Hindlimb muscle (tissue), 1 donor: ENCODE measurements at places on chromosomes 3 and 15.

- DNase-seq = no peak
Measured at GRCh38 chr3:170044271-170044670, 6.5 kb downstream of the GPR160 start.

- no peak for DNase-seq
Measured at GRCh38 chr15:68311859-68312557, 34.5 kb downstream of the FEM1B start.

DNA sequence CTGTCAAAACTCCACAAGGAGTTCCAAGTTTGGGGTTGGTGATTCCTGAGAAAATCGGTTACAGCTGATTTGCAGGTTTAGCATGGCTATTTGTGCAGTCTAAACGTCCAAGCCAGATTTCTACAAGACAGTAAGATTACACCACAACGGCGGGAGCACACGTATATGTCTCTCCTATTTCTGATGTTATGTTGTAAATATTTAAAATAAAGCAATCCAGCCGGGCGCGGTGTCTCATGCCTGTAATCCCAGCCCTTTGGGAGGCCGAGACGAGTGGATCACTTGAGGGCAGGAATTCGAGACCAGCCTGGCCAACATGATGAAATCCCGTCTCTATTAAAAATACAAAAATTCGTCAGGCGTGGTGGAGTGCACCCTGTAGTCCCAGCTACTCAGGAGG, 106.8 kb upstream of the IGF1R start:
- no peak for DNase-seq

- DNase-seq = no peak
Measured at GRCh38 chr3:132550579-132551305, 46.3 kb upstream of the ACKR4 start.

GRCh38 chr3:171829841-171830517, 13.2 kb upstream of the TMEM212 start:
- peak; percentile 77 for DNase-seq

DNA sequence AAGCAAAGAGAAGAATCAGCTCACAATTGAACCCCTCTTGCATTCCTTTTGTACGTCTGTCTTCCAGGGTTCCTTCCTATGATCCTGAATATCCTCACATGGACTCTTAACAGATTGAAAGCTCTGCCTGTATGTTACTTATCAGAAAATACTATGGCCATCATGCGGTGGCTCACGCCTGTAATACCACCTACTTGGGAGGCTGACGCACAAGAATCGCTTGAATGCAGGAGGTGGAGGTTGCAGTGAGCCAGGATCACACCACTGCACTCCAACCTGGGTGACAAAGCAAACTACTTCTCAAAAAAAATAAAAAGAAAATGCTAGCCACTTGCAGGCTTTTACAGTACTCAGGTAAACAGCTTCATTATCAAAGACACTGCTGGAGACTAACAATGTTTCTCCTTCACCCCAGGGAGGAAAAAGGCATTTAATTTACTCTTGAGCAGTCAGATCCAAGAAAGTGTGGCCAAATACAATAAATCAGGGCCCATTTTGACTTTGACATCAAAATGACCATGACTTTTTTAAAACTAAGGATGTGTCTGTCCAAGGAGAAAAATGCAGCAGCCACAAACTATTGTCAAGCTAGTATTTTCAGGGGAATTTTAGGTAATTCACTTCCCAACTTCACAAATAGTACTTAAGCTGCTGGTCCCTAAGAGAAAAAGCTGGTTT, 27.3 kb downstream of the NPTN start:
- no peak for DNase-seq

DNA sequence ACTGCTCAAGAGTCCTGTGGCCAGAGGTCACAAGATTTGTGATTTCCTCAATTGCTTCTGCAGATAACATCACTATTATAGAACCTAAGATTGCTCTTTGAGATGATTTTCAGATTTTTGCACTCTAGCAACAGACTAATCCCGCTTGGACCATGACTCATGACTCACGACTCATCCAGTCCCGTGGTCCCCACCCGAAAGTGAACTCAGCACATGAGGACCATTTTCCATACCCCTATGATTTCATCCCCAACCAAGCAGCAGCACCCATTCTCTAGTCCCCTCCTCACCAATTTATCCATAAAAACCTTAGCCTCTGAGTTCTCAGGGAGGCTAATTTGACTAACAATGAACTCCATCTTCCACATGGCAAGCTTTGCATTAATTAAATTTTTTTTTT, 106.3 kb upstream of the ALCAM start:
- no peak for DNase-seq

- no peak for DNase-seq
Measured at GRCh38 chr3:156981005-156981404, 154.9 kb downstream of the LEKR1 start.

GRCh38 chr3:127096256-127097071, 96.5 kb upstream of the PRR23E start:
- no peak for DNase-seq

DNA sequence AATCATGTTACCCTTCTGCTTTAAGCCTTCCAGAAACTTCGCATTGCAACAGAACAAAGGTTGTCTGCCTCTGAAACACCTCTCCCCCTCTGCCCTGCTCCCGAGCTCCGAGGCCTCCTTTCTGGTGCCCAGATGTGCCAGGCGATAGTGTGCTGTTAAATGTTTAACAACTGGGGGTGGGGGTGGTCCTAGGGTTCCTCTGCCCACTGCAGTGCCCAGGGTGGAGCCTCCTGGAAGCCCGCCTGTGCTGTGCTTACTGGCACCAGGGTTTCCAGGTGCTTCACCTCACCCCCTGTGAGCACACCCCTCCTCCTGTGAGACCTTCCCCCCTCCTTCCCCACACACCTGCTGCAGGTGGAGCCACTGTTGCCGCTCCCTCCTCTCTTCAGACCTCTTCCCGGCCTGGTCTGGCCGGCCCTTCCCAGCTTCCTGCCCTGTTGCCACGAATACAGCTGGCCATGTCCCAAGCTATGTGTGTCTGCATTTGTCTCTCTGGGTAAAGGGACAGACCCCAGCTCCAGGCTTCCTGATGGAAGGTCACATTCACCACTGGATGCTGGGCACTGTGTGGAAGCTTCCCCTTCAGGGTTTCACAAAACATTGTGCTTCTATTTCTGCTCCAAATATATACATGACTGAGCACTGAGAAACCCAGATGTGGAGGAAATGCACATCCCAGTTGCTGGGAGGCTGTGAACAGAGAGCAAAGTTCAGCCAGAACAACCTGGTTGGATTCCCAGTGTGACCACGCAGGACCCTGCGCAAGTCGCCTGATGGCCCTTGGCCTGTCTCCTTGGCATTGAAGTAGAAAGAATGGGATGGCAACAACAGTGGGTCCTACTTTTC, 37.2 kb downstream of the MGLL start:
- no peak for DNase-seq

- DNase-seq = no peak
Measured at GRCh38 chr3:184175981-184176376, 1.3 kb downstream of the AP2M1 start.

DNA sequence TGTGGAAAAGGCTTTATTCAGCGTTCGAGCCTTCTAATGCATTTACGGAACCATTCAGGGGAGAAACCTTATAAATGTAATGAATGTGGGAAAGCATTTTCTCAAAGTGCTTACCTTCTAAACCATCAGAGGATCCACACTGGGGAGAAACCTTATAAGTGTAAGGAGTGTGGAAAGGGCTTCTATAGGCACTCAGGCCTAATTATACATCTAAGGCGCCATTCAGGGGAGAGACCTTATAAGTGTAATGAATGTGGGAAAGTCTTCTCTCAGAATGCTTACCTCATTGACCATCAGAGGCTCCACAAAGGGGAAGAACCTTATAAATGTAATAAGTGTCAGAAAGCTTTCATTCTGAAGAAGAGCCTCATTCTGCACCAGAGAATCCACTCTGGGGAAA, 6.2 kb upstream of the ZNF35 start:
- DNase-seq = no peak

- no peak for DNase-seq
Measured at GRCh38 chr15:32993285-32993684, 201.2 kb downstream of the FMN1 start.

DNA sequence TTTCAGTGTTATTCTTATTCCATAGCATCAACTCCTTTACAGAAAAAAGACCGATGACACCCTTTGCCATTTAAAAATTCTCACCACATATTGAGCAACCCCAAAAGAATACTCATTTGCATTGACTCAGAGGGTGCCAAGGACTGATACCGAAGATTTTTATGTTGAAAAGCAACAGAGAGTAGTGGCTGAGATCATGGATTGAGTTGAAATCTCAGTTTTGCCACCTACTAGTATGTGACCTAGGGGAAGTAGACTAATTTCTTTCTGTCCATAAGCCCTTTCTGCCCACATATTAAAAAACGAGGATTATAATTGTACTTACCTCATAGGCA, 313.9 kb upstream of the SATB1 start:
- DNase-seq = no peak

- DNase-seq = no peak
Measured at GRCh38 chr15:26691249-26691648, 81.6 kb downstream of the GABRB3 start.

- DNase-seq = no peak
Measured at GRCh38 chr15:48928877-48929538, 34.7 kb downstream of the SHC4 start.

DNA sequence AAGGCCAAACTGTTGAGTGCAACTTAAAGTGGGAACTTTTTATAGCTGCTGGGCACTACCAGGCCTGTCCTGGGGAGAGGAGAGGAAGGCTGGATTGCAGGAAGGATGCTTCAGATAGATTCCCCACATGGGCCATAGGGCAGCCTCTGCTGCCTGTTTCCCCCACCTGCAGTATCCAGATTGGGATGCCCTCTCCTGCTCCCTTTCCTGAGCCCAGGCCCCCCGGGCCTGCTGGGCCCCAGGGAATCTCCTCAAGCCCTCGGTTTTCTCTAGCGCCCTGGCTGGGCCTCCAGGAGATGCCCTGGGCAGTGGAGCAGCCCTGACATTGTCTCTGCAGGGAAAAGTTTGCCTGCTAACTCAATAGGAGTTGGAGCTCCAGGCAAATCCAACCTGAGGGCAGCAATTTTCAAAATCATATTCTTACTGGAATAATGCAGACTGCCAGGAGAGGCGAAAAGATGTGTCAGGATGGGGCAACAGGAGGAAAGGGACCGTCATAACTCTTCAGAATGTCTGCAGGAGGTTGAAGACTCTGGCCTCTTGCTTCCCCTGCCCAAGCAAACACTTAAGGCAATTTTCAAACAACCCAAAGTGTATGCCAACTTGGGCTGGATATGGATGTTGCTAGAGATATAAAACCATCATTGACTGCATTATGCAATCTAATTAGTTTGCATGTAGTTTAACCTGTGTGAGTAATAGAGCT, 4.4 kb downstream of the NR2F2 start:
- no peak for DNase-seq

- DNase-seq = no peak
Measured at GRCh38 chr15:69478259-69478781, 25.7 kb downstream of the RPLP1 start.

DNA sequence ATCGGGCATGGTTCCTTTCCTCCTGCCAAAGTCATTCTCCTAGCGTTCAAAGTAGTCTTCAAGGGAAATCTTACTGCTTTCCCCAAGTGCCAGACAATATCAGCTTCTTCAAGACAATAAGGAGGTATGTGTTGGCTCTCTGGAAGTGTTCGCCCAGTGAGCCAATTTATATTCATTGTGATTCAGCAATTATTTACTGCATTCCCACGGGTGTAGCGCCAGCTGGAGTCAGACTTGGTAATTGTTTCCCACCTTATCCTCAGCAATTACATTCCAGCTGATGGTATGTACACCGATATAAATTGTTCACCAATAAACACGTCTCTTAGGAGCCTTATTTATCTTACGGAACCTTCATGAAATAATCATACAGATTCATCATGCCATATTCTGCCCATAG, 103.6 kb upstream of the CTNNB1 start:
- no peak for DNase-seq

DNA sequence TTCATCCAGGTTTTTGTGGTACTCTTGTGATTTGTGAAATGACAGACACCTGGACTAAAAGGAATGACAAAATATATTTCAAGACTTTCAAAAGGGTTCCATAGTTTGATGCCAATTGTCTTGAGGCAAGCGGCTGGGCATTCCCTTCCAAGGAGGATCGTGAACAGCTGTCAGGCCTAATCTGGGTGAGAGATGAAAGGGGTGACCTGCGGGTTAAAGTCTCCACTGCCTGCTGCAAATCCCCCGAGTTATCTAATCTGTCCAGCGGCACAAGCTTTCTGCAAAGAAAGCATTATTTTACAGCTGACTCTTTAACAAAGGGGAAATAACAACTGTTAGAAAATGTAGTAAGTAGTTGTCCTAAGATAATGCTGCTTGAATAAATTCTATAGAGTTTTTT, 128.7 kb upstream of the MB21D2 start:
- no peak for DNase-seq

DNA sequence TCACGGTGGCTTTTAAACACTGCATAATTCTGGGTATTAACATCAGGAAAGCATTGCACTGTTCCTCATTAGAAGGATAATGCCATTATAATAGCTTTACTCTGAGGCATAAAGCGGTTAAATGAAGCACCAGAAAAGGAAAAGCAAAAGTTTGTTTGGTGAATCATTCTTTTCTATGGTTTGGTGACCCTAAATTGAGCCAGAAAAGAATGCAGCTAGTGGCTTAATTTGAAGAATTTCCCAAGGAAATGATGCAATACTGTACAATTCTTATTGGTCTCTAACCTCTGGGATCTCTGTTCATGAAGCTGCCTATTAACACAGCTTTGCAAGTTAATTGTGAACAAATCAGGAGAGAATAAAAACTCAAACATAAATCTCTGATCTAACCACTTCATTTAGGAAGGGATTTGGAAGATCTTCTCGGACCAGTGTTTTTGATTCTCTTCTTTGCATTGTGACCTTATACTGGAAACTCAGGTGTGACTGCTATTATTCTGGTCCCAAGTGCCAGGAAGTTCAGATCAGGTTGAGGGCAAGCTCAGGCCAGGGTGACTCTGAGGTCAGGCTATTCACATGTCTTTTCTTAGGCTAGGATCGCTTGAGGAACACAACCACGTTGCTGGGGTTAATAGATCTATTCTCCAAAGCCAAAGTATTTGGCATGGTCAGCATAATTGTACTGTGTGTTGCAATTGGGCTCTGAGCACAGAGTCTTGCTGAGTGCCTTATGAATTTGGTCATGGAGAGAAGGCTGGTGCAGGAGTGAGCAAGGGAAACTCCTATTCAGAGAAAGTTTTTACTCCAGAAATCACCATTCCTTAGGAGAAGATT, 11.3 kb upstream of the DLG1 start:
- DNase-seq = no peak

GRCh38 chr3:144229330-144229729, 257.7 kb downstream of the DIPK2A start:
- DNase-seq = no peak
